Stimulated activated CD8-positive, alpha-beta memory T cell treated with anti-CD3 and anti-CD28 coated beads, Interleukin-4, amount 100 ng/mL, for 4 hours (primary cell): ENCODE measurements at places on chromosomes 4 and X.

DNA sequence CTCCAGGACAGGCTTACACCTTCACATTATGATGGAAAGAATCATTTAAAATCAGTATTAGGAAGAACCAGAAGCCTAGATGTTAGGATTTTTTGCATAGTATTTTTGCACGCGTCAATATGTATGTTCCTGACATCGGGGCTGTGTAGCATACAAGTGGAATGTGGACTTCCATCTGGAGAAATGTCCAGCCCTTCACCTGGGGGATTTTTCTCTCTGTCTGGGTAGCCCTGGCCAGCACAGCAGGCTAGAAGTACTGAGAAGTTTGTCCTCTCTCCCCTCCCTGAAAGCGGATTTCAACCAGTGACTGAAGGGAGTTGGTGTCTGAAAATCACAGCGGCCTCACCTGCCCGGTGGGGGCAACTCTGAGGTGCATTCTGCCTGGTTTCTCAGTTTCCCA is 10.4 kb upstream of the KLHL8 start:
- no peak for DNase-seq

DNA sequence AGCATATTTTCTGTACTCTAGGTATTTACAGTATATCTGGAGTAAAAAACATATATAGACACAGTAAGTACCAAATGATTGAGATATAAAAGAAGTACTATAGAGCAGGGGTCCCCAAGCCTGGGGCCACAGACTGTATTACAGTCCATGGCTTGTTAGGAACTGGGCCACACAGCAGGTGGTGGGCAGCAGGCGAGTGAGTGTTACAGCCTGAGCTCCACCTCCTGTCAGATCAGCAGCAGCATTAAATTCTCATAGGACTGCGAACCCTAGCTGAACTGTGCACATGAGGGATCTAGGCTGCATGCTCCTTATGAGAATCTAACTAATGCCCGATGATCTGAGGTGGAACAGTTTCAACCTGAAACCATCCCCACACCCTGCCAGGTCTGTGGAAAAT is 300.7 kb downstream of the NR3C2 start:
- no peak for DNase-seq

DNA sequence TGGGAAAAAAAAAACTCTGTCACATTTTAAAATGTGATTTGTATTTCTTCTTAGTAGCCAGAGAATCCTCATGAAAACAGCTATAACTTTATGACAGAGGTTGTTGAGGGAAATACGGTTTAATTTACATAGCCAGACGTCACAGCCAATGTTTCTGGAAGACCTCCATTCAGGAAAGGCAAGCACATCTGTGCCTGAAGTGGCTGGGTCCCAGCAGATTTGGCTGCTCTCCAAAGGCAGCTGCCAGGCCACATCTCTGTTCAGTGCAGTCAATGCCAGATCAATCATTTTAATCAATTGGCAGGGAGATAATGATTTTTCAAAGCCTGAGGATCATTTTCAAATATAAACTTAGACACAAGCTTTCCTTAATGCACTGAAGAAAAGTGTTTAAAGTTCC is 86.5 kb upstream of the ZIC3 start:
- DNase-seq = no peak

DNA sequence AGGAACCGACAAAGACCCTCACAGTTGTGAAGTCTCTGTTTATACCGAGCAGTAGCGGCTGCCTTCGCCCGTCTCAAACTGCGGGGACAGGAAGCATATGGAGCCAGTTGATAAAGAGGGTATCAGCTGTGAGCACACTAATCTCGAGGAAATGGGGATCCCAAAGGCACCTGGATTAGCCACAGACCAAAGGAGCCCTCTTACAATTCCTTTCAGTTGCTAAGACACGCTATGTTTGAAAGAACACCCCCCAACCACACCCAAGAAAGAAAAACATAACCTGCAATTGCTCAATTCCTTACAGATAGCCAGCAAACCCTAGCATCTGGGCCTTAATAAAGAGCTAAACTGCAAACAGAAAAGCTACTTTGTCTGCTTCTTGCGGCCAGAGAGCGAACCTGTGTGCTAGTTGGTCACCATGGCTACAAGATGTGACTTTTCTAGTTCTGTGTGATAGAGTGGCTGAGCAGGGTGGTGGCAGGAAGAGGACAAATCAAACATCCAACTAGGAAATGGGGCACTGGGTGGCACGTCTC is 23.3 kb upstream of the CHRNA9 start:
- no peak for DNase-seq

DNA sequence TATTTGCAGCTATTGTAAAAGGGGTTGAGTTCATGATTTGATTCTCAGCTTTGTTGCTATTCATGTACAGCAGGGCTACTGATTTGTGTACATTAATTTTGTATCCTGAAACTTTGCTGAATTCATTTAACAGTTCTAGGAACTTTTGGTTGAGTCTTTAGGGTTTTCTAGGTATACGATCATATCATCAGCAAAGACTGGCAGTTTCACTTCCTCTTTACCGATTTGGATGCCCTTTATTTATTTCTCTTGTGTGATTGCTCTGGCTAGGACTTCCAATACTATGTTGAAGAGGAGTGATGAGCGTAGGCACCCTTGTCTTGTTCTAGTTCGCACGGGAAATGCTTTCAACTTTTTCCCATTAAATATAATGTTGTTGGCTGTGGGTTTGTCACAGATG is 48.1 kb downstream of the NPY1R start:
- DNase-seq = no peak

- no peak for DNase-seq
Observed at GRCh38 chr4:93996895-93997294, 168.3 kb downstream of the ATOH1 start.

DNA sequence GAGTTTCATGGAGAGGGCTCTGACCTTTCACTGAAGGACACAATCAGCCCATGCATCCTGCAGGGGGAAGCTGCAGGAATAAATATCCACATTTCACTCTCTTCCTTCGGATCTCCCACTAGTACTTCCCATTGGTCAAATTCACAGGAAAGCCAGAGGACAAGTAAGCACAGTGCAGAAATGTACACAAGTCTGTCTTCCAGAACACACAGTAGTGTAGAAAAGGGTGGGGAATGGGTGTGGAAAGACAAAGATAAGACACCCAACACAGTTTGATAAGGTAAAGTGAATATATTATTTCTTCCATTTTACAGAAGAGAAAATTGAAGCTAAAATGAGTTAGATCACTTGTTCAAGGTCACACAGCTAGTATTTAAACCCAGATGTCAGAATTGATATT is 81.1 kb upstream of the PCDH19 start:
- DNase-seq = no peak

DNA sequence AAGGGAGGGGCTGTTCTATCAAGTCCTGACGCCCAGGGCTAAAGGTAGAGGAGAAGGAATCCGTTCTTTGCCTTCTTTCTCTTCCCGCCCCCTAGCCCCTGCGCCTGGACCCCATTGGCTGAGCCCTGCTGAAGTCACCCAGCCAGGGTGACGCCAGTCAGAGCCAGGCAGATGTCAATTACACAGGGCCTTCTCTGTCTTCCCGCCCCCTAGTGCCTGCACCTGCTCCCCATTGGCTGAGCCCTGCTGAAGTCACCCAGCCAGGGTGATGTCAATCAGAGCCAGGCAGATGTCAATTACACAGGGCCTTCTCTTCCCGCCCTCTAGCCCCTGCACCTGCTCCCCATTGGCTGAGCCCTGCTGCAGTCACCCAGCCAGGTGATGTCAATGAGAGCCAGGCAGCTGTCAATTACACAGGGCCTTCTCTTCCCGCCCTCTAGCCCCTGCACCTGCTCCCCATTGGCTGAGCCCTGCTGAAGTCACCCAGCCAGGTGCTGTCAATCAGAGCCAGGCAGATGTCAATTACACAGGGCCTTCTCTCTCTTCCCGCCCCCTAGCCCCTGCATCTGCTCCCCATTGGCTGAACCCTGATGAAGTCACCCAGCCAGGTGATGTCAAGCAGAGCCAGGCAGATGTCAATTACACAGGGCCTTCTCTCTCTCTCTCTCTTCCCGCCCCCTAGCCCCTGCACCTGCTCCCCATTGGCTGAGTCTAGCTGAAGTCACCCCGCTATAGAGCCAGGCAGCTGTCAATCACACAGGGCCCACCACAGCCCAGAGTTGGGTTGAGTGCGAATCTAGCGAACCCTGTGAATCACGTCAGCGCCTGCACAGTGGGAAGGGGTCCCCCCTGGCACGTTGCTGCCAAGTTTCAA is 46.4 kb downstream of the ASMT start:
- DNase-seq = peak; percentile 84

GRCh38 chr4:115674485-115674884 is 561.1 kb upstream of the NDST4 start:
- DNase-seq = no peak

GRCh38 chr4:3135155-3136011 is 60.9 kb downstream of the HTT start:
- no peak for DNase-seq

- DNase-seq = no peak
Observed at GRCh38 chr4:35771571-35771970, 472.7 kb downstream of the ARAP2 start.

GRCh38 chr4:112146502-112146813 is 1.2 kb downstream of the FAM241A start:
- no peak for DNase-seq

DNA sequence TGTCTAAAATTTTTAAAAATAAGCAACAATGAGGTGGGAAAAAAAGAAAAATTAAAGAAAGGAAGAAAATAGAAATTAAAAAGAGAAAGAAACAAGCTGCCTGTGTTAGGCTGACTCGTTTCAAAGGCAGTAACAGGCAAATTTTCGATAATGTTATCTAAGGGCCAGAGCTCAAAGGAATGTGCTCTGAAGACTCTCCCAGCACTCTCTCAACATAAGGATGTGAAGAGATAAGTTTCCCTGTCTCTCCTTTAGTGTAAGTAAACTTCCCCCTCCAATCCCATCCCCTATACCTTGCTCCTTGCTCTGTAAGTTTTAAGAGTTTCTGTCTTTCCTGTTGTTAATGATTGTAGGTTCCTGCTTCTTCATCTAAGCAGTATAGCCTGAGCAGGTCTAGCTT is 172.8 kb downstream of the TEX13C start:
- no peak for DNase-seq

DNA sequence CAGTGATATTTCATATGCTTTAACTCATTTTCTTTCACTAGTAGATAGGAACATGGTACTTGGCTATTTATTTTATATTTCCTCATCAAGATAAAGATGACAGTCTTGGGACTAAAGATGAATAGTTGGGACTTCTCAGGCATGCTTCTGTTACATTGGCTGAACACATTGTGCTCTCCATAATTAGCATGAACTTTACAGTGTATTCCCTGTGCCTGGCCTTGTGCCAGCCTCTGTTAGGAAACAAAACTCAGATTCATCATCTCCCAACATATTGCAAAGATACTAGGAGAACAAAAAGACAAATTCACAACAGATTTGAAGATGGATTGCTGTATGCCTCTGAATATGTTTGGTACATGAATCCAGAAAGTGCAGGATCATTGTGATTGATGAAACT is 26.4 kb downstream of the GRIA2 start:
- no peak for DNase-seq

DNA sequence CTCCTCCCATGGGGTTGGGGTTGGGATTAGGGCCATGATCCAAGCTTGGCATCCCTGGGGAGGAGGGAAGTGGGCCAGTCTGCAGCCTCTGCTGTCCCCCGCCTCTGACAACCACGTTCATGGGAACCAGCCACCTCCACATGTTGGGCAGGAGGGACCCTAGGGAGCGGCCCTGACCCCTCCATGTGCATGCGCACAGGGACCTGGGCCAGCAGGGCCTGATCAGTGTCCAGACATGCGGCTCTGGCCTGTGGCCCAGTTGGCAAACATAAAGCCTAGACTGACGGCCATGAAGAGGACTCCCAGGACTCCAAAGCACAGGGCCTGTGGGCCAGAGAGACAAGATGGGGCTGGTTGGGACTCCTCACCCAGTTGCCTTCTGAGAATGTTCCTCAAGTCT is 11.3 kb downstream of the SLC38A5 start:
- no peak for DNase-seq

GRCh38 chr4:23040539-23040938 is 347.8 kb downstream of the GBA3 start:
- DNase-seq = no peak

DNA sequence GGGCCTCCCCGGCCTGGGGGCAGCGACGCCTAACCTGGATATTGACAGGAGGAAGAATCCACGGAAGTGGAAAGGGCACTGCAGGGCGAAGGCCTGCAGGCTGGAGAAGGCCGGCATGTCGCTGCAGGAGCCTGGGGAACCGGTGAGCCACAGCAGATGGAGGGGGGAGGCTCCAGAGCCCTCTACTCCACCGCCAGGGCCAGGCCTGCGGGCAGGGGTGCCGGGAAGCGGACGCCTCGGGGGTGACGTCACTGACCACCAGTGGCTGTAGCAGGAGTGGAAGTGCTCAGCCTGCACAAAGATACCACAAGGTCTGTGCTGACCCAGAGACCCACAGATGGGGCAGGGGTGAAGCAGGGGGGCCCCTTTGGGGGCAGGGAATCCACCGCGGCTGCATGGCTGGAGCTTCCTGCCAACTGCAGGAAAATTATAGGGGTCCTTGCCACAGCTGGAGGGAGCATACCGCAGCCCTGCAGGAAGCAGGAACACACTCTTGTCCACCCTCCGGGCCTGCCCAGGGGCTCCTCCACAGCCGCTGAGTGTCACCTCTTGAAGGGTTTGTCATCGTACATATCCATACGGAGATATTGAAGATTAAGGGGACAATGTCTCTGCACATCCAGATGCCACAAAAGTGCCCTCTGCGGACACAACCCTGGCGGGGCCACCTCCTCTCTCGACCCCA is 7.6 kb upstream of the HTRA3 start:
- DNase-seq = no peak

GRCh38 chrX:153614818-153615217 is 15.9 kb upstream of the CCNQ start:
- no peak for DNase-seq

GRCh38 chr4:79050541-79050880 is 111.3 kb upstream of the PAQR3 start:
- DNase-seq = no peak

GRCh38 chr4:166839615-166840251 is 394.6 kb downstream of the SPOCK3 start:
- no peak for DNase-seq

GRCh38 chrX:17662391-17662790 is 74.9 kb upstream of the SCML1 start:
- DNase-seq = no peak

DNA sequence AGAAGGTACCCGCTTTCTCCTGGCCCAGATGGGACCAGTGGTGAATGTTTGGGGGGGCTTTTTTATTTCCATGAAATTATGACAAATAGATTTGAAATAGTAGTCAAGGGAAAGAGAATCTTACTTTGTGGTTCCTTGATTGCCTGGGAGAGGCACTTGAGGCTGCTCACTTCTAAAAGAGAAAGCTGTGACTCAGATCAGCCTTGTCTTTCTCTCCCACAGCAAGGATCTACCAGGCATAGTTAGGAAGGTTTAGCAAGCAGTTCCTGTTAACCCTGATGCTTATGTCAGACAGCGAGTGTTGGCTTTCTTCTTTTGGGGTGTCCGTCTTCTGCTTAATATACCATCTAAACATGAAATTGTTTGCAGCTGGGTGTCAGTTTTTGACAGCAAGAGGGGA is 114.5 kb downstream of the TSPAN7 start:
- DNase-seq = no peak

- DNase-seq = no peak
Observed at GRCh38 chrX:117977526-117977925, 139.1 kb downstream of the KLHL13 start.

- no peak for DNase-seq
Observed at GRCh38 chrX:136310411-136310810, 9.6 kb downstream of the ADGRG4 start.
